Muscle of back (tissue), 13 donors: ENCODE measurements at places on chromosomes 2 and 18.

DNA sequence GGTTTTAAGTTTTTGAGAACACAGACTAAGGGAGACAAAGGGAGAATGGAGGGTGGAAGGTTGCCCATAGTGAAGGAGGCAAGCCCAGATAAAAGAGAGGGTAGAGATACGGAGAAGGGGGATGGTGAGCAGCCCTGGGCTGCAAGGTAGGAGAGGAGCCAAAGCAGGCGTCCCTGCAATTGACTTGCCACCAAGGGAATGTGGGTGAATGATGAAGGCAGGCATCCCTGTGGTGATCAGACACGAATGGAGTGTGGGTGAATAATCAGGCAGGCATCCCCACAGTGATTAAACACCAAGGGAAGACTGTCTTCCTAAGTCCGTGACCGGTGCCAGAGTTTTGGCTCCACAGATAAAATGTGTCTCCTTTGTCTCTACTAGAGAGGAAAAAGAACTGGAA lies 16.5 kb upstream of the ALPK2 start:
- no peak for DNase-seq

GRCh38 chr18:21112140-21112473 lies 494 bp upstream of the ROCK1 start:
- no peak for DNase-seq

DNA sequence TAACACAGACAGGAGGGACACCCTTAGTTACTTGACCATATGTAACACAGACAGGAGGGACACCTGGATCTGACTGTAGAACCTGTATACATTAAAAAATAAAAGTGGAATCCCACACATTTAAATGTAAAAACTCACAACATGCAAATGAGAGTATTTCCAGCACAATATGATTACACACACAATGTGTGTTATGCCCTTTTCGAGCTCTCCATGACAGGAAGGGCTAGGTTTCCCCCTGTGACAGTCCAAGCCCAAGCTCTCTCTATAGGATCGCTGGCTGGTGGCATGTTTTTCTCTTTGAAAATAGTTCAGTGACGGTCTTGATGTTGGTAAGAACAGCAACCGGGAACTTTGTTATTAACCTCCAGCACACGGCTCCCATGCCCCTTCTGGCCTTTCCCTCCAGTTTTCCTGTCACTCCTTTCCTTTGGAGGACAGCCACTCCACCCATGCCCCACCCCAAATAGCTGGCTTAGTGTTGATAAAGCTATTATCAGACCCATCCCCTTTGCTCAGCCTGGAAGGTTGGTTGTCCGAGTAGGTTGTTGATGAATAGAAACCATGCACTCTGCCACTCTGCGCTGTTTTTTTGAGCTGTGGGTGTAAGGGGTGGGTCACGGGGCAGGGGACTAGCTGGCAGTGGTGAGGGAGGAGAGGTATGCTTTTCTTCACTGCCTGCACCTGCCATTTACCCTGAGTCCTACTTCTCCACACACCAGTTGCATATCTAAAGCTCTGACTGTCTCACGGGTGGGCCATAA lies 2.7 kb downstream of the RASGRP3 start:
- DNase-seq: no peak

DNA sequence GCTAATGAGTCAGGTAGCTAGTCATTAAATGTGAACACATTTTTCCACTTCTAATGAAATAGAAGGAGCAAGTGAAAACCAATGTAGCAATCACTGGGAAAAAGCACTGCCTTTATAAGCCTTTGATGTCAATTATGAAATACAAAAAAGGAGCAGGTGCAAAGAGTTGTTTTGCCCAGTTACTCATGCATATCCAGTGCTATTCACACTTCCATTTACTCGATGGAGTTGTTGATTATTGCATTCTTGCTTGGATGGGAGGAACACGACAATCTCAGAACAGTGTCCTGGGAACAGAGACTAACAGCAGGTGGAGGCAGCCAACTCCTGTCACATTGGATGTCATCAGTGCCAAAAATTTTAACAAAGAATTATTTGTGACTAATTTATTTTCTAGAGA lies 372.5 kb downstream of the CBLN2 start:
- DNase-seq: no peak

- DNase-seq: no peak
Observed at GRCh38 chr2:156518138-156518537, 82.0 kb downstream of the GPD2 start.

DNA sequence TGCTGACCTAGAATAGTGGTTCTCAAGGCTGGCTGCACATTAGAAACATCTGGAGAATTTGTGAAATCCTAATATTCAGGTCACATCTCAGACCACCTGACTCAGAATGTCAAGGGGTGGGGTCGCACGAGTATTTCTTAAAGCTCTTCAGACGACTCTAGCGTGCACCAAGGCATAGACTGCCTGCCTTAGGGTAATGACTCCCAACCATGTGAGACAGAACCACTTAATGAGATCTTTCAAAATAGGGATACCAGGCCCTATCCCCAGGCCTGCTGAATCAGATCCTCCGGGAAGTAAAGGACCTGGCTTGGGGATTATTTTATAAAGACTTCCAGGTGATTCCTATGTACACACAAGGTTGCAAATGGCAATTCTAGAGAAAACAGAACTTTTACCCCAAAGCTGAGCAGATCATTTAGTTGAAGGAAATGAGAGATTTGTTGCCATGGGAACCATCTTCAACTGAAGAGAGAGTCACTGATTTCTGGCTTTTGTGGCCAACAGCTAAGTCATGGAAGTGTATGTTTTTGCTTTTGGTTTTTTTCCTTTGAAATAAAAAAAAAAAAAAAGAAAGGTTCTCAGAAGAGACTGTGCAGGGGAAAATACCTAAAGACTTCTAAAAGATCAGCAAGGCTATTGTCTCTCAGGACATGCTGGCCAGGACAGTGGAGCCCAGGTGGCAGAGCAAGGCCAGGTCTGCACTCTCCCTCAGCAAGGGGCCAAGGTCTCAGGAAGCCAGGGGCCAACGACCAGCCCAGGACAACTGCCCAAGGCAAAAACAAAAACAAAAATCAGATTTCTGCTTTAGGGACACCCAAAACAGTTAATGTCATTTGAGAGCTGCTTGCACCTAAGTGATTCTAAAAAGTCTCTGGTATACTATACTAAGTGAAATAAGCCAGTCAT lies 15.3 kb upstream of the LOXHD1 start:
- DNase-seq: peak; percentile 9

GRCh38 chr2:201258666-201259615 lies 1.4 kb upstream of the CASP8 start:
- no peak for DNase-seq

DNA sequence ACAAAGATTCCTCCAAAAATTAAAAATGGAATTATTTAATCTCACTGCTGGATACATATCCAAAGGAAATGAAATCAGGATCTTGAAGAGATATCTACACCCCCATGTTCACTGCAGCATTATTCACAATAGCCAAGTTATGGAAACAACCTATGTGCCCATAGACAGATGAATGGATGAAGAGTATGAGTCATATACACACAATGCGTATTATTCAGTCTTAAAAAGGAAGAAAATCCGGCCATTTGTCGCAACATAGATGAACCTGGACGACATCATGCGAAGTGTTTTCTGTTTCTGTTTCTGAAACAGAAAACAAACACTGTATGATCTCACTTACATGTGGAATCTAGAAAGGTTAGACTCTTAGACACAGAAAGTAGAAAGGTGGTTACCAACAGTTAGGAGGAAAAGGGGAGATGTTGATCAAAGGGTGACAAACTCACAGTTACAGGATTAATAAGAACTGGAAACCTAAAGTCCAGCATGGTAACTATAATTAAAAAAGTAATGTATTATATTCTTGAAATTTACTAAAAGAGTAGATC lies 87.8 kb upstream of the ERBB4 start:
- no peak for DNase-seq

- DNase-seq: no peak
Observed at GRCh38 chr2:167550448-167550847, 662.2 kb downstream of the XIRP2 start.

DNA sequence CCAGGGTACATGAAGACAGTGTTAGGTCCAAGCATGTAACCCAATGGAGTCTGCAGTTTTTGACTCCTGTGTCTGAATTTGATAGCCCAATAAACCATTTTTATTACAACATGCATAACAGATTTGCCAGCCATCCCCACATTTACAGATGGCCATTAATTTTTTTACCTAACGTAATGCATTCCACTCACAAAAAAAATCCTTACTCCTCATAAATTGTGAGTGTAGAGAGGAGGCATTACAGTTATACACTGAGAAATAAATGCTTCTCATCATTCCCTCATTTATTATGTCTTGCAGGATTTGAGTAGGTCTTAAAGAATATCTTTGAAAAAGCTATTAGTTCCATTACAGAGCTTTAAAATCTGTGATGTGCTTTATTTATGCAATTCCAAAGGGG lies 193.8 kb downstream of the CMPK2 start:
- no peak for DNase-seq
